ENCODE measurements at places on chromosomes 3 and 15.

DNA sequence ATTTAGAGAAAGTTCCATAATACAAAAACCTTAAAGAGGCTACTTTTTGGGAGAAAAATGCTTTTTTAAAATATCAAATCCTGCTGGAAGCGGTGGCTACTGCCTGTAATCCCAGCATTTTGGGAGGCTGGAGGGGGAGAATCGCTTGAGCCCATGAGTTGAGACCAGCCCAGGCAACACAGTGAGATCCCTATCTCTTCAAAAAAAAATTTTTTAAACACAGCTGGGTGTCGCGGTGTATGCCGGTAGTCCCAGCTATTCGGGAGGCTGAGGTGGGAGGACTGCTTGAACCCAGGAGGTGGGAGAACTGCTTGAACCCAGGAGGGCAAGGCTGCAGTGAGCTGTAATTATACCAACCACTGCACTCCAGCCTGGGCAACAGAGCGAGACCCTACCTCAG is 14.2 kb downstream of the SLTM start:
- DNase-seq: no peak

- DNase-seq: peak; percentile 67
Observed at GRCh38 chr3:128322030-128323022, 144.4 kb downstream of the DNAJB8 start.

- no peak for DNase-seq
Observed at GRCh38 chr3:126913524-126913923, 69.4 kb upstream of the PLXNA1 start.

DNA sequence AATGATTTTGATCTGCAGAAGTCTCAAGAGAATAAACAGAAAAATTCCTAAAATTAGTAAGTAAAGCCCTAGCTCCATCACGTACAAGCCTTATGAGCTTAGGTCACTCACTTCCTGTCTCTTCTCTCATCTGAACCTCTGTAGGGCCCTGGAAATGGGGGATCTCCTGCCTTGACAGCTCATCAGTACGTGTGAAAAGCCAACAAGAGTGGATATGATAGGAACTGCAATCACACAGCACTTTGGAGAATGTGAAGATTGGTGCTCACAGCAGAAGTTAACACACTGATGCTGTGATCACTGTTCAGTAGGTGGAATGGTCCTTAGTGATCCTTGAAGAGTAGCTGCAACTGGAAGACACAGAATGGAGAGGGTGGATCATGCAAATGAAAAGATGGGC is 27.8 kb upstream of the ALDH1L1 start:
- DNase-seq: no peak

- DNase-seq: peak; percentile 13
Observed at GRCh38 chr15:98651581-98652220, 3.4 kb downstream of the IGF1R start.

GRCh38 chr3:70919091-70919490 is 606.7 kb upstream of the MDFIC2 start:
- no peak for DNase-seq

- no peak for DNase-seq
Observed at GRCh38 chr3:61237858-61238257, 13.4 kb downstream of the FHIT start.

DNA sequence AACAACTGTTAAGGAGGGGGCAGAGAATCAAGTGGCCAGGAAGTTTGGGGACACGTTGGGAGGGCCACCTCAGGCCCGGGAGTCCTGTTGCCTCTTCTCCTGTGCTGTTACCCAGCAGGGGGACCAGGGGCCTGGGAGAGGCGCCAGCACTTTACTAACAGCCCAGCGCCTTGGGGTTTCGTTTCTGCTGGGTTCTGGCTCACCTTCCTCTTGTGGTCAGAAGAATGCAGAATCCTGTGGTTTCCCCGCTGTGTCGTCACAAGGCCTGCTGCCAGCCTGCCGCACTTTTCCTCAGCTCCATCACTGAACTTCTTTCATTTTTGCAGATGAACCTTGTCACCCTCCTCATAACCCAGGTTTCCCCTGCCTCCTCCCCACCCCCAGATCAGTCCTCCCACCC is 67.7 kb downstream of the SLC30A4 start:
- peak; percentile 82 for DNase-seq

GRCh38 chr15:47964229-47964628 is 156.6 kb upstream of the SLC24A5 start:
- no peak for DNase-seq

- DNase-seq: no peak
Observed at GRCh38 chr3:127131424-127132170, 61.3 kb upstream of the PRR23E start.

DNA sequence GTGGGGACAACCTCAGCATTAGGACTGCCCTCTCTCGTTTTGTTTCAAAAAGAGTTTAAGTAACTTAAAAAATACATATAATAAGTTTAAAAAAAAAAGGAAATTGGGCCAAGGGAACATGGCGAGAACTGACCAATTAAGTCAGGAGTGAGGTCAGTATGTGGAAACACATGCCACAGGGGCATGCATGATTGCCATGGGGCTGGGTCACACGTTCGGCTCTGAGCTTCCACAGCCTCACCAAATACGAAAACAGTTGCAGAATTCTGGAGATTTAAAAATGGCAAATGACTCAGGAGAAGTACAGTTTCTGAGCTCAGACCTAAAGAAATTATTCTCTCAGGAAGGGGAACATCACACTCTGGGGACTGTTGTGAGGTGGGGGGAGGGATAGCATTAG is 24.1 kb downstream of the PDE8A start:
- DNase-seq: no peak

GRCh38 chr15:29094711-29095110 is 174.9 kb downstream of the NSMCE3 start:
- no peak for DNase-seq

GRCh38 chr3:53495146-53495519 is 722 bp downstream of the CACNA1D start:
- DNase-seq: no peak

DNA sequence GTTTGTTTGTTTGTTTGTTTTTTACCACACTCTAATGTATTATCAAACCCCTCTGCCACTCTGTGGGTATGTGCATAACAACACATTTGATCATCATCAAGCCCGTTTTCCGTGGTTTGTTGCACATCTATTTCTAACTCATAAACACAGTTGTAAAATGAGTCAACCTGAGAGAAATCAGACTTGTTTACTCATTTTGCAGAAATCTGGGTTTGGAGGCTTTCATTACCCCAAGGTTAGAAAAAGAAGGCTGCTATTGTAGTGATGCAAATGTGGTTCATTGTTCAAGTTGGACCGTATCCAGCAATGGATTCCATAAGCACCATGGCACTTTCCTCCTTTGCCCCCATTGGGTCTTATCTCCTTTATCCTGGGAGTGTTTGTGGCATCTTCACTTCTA is 353.2 kb upstream of the SOX2 start:
- DNase-seq: no peak

DNA sequence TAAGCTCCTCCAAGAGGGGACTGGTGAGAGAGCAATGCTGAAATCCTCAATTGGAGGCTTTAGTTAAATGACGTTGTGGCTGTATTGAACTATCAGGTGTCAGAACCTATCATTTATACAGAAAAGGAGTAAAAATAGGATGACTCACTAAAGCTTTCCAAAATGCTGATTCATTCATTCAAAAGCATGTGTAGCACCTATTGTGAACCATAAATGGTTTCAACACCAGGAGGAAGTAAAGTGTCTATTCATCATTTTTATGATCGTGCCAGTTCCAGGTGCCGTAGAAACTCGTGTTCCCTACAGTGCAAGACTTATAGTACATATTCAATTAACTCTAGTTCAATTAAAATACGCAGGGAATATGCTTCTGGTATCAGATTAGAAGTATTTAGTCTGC is 66.5 kb upstream of the ARRDC4 start:
- no peak for DNase-seq

- no peak for DNase-seq
Observed at GRCh38 chr15:95451938-95452337, 878.6 kb upstream of the NR2F2 start.

DNA sequence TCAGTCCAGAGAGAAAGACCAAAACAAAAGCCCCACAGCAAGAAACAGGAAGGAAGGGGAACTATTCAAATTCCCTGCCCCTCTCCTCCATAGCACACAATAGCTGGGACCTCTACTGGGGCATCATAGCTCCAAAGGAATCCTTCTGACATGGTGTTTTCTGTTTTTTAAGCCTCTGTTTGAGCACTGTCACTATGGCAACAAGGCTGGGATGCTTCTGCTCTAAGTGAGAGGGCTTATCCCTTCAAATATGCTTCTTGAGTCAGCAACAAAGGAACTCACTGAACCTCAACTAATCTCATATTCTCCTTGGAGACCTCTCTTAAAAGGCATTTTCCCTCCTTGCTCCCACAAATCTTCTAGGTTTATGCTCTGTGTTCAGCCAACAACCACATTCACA is 40.5 kb downstream of the MYLK start:
- DNase-seq: no peak

DNA sequence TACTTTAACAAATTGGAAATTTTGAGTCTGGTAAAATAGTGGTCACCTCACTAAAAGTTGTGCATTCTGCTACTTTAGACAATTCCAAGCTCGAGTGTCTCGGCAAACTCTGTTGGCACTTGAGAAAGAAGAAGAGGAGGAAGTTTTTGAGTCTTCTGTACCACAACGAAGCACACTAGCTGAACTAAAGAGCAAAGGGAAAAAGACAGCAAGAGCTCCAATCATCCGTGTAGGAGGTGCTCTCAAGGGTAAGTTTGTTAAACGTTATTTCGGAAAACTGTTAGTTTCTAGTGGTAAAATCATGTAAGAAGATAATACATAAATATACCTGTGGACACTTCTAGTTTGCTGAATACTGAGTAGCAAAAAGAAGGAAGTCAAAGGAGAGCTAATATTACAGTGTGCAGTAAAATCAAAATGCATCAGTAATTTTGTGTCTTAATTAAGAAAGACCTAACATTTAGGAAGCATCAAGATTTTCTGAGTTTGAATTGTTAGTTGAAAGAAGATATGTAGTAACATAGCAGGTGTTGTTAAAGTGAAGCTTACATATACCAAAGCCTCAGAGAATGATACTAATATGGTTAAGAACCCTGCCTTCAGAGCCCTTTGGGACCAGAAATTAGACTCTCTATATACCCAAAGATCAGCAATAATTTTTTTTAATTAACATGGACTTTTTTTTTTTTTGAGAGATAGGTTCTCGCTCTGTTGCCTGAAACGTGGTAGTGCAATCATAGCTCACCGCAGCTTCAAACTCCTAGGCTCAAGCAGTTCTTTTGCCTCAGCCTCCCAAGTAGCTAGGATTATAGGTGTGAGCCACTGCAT is 23.0 kb downstream of the BUB1B start:
- no peak for DNase-seq

DNA sequence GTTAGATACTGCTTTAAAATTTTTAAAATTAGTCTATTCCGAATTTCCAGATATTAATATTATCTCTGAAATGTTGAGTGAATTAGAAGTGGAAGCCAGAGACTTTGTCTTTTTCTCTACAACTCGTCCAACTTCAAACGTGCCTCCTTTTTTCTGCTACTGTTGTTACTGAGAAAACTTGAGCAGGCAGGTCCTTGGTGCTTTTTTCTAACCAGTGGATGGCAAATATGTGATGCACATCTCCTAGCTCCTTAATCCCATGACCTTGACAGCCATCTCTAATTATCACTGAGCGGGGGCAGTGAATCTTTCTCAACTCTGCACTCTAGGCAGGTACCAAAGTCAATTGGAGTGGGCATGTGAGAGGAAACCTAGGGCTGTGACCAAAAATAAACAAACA is 50.7 kb downstream of the FNDC3B start:
- DNase-seq: no peak

DNA sequence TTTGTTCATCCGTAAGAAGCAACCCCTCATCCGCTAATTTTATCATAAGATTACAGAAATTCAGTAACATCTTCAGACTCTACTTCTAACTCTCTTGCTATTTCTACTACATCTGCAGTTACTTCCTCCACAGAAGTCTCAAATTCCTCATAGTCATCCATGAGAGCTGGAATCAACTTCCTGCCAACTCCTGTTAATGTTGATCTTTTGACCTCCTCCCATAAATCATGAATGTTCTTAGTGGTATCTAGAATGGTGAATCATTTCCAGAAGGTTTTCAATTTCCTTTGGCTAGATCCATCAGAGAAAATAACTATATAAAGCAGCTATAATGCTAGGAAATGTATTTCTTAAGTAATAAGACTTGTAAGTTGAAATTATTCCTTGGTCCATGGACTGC is 115.1 kb downstream of the TAFA4 start:
- no peak for DNase-seq

Measured in CD4-positive, alpha-beta T cell treated with Interleukin-21 for 1 hour (primary cell).